ENCODE measurements at places on chromosomes 3 and 15. TPM values are rescaled to one million over a fixed set of nuclear protein-coding genes. Genes with fewer than 3 reads are reported as not detected.
A peak's percentile ranks its signal among the peaks of the same experiment; 100 is the strongest.

GRCh38 chr3:112653209-112653871 is 12.4 kb upstream of the CCDC80 start:
- peak; percentile 97 for DNase-seq

DNA sequence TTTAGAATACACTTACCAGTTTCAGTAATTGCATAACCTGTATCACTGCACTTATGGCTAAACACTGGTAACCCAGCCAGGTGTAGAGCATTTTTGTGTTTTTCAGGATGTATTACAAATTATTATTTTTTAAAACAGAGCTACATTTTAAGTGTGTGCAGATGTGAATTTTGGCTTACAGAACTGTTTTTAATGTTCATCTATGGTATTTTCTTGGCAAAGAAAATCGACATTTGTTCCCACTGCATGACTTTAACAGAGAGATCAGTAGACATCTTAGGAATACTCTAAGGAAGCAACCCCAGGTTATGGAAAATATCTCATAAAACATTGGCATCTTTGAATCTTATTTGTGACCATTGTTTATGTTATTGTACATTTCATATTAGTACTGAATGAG is 73.3 kb downstream of the ATP13A4 start:
- DNase-seq: no peak

DNA sequence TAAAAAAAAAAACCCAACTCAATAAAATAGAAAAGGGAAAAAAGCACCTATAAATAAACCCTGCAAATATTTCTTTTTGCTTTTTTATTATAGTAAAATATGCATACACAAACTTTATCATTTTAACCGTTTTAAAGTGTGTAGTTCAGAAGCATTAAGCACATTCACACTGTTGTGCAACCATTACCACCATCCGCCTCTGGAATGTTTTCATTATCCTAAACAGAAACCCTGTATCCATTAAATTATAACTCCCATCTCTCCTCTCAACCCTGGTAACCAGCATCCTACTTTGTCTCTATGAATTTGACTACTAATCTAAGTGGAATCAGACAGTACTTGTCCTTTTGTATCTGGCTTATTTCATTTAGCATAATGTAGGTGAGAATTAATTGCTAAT is 15.0 kb downstream of the CDCP1 start:
- DNase-seq: no peak

Gene NRG4
- not detected for total RNA-seq

Gene AKAP13
- 27.7 TPM for total RNA-seq

Gene ASB14
- total RNA-seq: not detected

Gene HESX1
- not detected for total RNA-seq

Gene MORC1
- total RNA-seq: not detected

Measured in GM23248 (cell line).